Activated CD4-positive, alpha-beta T cell treated with anti-CD3 and anti-CD28 coated beads, Interleukin-2, amount 50 U/mL, for 1 hour (primary cell): ENCODE measurements at places on chromosomes 6 and 20.
A peak's percentile ranks its signal among the peaks of the same experiment; 100 is the strongest.

DNA sequence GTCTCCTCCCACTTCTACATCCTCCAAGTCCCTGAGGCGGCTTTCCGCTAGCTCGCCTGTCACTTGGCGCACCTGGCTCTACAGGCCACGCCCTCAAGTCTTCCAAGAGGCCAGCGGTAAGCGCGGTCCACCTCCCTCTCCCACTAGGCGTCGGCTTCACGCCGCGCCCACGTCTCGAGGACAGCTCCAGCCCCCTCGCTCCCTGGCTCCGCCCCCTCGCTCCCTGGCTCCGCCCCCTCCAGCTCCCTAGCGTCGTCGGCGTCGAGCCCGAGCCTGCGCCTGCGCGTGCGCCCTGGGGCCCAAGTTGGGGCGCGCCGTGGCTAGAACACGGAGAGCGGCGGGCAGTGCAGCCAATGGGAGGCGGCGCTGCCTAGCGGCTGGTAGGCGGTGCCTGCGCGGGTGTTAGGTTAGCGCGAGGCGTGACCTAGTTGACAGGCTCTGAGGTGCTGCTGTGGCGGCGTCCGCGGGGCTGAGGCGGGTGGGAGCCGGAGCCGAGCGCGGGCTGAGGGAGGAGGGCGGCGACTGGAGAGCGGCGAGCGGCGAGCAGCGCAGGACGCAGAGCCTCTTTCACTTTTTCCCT lies at the start of gene MACROD2:
MACROD2 (plus strand) TSS at position 431 of the 580 bp plus-strand sequence.
- peak; percentile 2 for DNase-seq

- DNase-seq = no peak
Observed at GRCh38 chr6:106084989-106085691, 996 bp upstream of the PRDM1 start.

- DNase-seq = no peak
Observed at GRCh38 chr6:139473231-139473701, 98.8 kb upstream of the CITED2 start.

- no peak for DNase-seq
Observed at GRCh38 chr20:38471987-38472512, 593 bp upstream of the RALGAPB start.

DNA sequence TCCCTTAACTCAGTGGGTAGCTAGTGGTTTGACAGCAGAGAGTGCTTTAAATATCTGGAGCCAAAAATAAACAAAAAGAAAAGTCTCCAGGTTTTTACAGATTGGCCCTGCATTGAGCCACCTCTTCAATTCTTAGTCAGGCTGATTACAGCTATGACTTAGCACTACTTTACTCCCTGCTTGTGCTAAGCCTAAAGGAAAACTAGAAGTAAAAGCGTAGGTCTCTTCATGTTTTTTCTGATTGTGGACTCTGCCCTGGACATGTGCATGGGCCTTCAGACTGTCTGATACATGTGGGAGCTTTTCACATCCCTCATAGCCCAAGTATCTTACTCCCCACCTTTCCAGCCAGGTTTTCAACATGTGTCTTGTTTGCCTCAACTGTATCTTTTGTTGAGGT lies 33.3 kb downstream of the KPNA5 start:
- DNase-seq = no peak

- no peak for DNase-seq
Observed at GRCh38 chr6:169828176-169828575, 76.8 kb downstream of the ERMARD start.

GRCh38 chr20:49768204-49769047 lies 44.2 kb upstream of the SLC9A8 start:
- no peak for DNase-seq

- DNase-seq = no peak
Observed at GRCh38 chr6:38436726-38437465, 202.8 kb downstream of the BTBD9 start.

DNA sequence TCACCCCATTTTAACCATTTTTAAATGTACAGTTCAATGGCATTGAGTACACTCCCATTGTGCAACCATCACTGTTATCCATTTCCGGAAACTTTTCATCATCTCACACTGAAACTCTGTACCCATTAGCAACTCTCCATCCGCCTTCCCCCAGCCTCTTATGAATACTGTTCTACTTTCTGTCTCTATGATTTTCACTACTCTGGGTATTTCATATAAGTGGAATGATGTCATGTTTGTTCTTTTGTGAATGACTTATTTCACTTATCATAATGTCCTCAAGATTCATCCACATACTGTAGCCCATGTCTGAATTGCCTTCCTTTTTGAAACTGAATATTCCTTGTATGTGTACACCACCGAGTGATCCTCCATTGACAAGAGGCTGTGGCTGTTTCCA lies 92.9 kb upstream of the TOX2 start:
- no peak for DNase-seq

DNA sequence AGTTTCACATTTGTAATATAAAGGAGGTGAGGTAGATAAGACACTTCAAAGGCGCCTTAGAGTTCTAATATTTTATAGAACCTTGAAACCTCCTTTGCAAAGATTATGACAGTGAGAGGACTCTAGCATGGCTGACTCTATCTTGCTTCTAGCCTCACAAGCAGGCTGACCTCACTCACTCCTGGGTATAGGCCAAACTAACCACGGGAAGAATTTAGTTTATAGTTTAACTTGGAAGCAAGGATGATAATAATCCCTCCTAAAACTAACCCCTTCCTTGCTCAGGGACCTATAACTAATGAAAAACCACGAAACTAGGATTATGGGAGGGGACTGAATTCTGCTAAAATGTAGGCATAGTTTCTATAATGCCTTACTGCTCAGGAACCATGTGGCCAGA lies 84.3 kb downstream of the FILIP1 start:
- no peak for DNase-seq

GRCh38 chr6:71287038-71287437 lies 1.6 kb upstream of the OGFRL1 start:
- no peak for DNase-seq

GRCh38 chr20:40698744-40699143 lies 9.7 kb upstream of the MAFB start:
- DNase-seq = no peak

DNA sequence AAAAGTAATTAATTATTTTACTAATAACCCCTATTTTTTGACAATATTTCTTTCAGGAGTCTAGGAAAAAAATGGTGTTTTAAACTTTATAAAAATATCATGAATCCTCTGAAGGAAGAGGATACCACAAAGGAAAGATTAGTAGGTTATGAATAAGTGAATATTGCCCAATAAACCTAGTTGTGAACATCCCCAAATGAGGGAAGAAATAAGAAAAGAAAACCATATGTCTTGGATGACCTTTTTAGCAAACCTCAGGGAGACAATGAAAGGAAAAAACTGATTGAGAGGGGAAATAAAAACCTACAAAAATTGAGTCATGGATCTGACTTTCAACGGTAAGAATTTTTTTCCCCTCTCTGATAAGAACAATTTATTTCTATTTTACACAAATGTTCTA lies 34.4 kb downstream of the TENT5A start:
- DNase-seq = no peak

DNA sequence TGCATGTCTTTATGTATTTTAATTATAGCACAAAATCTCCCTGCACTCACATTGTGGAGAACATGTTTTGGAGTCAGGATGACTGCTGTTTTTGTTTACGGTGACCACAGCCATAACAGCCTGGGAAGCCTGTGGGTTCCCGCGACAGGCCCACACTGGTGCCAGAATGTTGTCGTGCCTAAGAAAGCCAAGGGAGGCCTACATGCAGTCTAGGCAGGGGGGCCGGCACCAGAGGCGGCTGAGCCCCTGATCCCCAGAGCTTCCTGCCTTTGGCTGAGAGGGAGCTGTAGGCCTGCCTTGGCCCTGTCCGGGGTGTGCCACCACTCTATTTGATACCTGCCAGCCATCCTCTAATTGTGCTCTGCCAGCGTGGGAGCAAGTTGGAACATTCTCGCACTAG lies 46.7 kb downstream of the TBC1D7 start:
- DNase-seq = no peak

DNA sequence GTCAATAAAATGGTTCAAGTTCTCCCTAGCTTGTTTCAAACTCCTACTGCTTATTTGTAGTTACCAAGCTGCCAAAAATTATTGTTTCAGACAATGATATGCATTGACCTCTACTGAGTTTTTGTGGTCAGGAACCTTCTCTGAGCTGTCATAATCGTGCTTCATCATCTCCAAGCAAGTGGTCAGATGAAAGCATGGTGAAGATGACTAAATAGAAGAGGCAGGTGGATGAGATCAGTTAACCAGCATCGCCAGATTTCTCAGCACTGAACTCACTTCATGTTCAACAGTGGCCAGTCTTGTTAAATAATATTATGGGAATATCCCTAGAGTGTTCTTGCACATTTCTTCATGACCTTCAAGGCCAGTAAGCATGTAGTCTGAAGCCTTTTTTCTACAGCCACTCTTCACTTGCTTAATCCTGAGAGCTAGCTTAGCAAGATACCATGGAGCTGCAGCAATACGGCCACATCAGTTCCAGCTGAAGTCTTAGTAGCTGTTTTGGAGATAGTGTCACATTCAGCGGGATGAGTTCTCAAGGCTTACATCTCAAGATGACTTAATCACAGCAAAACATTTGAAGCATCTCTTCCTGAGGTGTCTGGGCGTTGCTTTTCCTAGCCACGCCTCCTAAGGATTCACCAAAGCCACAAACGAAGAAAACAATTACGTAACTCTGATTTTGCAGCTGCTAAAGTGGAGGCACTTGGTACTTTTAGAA lies 101.6 kb upstream of the TMEM30A start:
- no peak for DNase-seq

DNA sequence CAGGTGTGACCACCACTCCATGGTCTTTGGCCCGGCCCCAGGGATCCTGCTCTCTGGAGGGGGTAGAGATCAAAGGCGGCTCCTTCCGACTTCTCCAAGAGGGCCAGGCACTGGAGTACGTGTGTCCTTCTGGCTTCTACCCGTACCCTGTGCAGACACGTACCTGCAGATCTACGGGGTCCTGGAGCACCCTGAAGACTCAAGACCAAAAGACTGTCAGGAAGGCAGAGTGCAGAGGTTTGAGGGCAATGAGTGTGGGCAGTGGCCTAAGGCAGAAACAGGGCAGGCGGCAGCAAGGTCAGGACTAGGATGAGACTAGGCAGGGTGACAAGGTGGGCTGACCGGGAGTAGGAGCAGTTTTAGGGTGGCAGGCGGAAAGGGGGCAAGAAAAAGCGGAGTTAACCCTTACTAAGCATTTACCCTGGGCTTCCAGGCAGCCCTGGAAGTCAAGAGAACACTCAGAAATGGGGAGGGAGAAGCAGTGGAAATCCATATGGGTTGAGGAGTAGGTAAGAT lies 533 bp downstream of the CFB start:
- no peak for DNase-seq

DNA sequence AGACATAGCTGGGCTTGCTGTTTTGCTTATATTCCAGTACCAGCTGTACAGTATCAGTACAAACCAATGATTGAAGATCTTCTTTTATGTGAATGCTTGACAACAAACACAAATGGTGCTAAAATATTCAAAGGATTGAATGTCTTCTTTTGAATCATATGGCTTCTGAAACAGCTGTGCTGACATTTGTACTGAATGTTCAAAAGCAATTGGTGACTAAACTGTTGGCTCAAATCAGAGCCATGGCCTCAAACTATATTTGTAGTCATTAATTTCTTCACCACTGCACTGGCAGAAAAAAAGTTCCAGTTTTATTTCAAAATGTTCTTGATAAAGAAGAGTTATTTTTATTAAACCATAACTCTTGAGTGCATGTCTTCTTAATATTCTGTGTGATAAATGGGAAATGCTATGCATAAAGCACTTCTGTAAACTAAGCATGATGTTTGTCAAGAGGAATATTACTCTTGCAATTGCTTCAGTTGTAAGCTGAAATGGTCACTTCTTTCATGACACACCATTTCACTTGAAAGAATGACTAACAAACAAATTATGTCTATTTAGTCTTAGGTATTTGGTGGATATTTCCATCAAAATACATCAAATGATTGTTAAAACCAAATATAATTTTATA lies 45.9 kb upstream of the CENPW start:
- no peak for DNase-seq

- no peak for DNase-seq
Observed at GRCh38 chr6:96657344-96657743, 94.4 kb downstream of the FHL5 start.

DNA sequence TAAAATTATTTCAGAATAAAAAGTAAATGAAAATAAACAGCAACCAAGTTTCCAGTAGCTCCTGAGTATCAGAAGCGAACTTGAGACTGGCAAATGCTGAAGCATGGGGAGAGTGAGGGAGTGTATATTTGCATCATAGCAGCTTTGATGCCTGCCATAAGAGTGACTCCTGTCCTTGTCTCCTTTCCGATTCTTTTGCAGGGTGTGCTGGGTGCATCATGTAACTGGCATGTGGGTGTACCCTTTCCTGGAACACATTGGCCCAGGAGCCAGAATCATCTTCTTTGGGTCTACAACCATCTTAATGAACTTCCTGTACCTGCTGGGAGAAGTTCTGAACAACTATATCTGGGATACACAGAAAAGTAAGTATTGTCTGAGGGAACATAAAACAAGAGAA lies 117.4 kb downstream of the ADAT2 start:
- no peak for DNase-seq
